A549 (cell line): ENCODE measurements at places on chromosomes 6 and 20. TPM values are rescaled to one million over a fixed set of nuclear protein-coding genes. Genes with fewer than 3 reads are reported as not detected.
A peak's percentile ranks its signal among the peaks of the same experiment; 100 is the strongest.

GRCh38 chr20:61567204-61567603 lies 315.1 kb downstream of the CDH4 start:
- no peak for DNase-seq

DNA sequence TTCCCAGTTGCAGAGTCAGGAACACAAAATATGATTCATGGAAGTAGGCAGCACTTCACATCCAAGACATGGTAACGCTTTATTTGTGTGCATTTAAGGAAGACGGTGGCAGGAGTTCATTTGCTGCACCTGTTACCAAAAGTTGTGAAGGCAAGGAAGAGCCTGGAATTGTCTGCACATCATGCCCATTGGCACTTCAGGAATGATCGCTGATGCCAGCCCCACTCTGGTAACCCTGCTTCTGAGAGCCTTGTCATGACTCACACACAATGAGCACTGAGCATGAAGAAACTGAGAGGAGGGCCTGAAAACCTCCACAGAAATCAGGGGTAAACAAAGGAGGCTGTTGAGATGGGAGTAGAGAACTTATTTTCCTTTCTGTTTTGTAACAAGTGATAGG lies 181.1 kb downstream of the RPS12 start:
- no peak for DNase-seq

- DNase-seq, result no peak
Observed at GRCh38 chr20:35300469-35301262, 8.4 kb upstream of the FAM83C start.

- DNase-seq, result no peak
Observed at GRCh38 chr6:4790158-4790899, 14.1 kb downstream of the CDYL start.

DNA sequence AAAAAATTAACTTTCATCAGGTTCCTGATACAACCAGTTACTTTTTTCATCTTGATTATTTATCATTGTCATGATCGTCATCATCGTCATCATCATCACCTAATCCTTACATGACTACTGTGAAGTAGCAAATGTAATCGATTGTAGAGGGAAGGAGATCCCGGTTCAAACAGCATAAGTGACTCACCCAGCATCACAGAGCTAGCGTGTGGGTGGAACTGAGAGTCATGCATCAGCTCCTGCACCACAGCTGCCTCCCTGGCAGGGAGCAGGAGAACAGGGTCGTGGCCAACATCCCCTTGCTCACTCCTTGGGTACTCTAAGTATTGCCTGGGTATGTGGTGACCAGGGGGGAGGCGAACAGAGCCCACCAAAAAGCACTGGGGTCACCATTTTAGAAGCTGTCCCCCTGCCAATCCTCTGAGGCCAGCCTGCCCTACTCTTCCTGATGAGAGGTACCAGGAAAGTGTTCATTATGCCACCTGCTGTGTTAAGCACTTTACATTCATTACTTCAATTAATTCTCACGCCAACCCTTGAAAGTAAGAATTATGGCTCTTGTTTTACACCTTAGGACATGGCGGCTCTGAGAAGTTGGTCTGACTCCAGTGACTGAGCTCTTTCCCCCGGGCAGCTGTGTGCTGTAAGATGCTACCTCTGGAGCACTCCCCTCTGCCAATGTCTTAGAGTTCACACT lies 425.2 kb downstream of the CD83 start:
- DNase-seq, result no peak

- DNase-seq, result no peak
Observed at GRCh38 chr20:41861772-41862422, 243.7 kb upstream of the CHD6 start.

- DNase-seq, result no peak
Observed at GRCh38 chr20:64106435-64106961, 867 bp downstream of the NPBWR2 start.

GRCh38 chr6:34586327-34587040 lies 30.4 kb upstream of the SPDEF start:
- no peak for DNase-seq

- DNase-seq, result no peak
Observed at GRCh38 chr6:46029602-46030001, 13.9 kb upstream of the CLIC5 start.

GRCh38 chr6:75643173-75643572 lies 41.5 kb downstream of the SENP6 start:
- DNase-seq, result no peak

DNA sequence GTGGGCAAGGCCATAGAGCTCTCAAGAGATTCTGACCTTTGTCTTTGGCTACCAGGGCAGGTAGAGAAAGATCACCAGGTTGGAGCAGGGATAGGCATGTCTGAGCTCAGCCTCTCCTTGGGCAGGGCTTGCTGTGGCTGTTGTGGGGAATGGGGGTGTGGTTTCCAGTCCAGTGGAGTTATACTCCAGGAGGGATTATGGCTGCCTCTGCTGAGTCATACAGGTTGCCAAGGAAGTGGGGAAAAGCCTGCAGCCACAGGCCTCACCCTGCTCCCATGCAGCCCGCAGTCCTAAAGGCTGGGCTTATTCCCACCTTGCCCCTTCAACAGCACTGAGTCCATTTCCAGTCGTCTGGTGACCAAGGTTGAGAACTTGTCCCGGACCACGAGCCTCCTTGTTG lies 21.9 kb downstream of the MEP1A start:
- no peak for DNase-seq

DNA sequence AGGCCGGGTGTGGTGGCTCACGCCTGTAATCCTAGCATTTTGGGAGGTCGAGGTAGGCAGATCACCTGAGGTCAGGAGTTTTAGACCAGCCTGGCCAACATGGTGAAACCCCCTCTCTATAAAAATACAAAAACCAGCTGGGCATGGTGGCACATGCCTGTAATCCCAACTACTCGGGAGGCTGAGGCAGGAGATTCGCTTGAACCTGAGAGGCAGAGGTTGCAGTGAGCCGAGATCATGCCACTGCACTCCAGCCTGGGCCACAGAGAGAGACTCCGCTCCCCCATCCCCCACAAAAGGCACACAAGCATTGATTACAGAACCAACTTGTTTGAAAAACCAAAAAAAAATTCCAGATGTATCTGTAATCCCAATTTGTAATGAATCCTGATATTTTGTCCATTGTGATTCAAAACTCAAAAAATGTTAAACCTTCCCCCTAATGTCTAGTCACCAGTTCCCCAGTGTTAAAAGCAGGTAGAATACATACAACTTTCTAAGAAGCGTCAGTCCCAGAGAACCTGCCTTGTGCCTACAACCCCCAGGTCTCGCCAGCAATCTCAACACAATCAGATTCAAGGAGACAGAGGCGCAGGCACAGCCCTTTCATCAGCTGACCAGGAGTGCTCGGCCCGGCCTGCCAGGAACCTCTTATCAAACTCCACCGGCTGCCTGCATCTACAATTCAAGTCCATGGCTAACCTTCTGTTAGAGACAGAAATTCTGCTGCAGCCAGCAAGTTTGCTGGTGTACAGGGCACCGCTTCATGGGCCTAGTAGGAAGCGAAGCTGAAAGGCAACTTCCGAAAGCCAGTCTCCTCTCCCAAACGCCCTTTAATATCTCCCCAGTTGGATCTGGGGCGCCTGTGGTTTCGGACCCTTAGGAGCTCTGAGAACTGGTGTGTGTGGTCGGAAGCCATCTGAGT lies 2.1 kb downstream of the EZR start:
- no peak for DNase-seq

- DNase-seq, result no peak
Observed at GRCh38 chr6:32906539-32906938, 34.3 kb downstream of the HLA-DMB start.

GRCh38 chr20:62739067-62739466 lies 30.4 kb downstream of the NTSR1 start:
- no peak for DNase-seq

GRCh38 chr20:40986774-40987173 lies 41.8 kb upstream of the TOP1 start:
- DNase-seq, result no peak

DNA sequence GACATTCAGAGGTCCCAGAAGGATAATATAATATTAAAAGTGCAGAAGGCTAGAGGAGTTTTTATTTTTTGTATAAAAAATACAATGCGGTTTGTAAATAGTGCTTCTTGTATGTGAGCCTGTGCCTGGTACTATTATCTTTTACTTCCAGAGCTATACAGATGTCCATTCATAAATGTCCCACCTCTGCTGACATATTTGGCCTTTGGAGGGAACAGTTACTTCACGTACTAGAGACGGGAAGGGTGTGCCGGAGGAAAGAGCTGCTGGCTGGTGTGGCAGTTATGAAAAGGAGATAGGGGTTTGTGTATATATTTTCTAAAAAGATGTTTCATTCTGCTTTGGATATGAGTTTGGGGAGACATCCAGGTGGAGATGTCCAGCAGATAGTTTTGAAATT lies 8.8 kb downstream of the CD109 start:
- no peak for DNase-seq

- no peak for DNase-seq
Observed at GRCh38 chr20:60007464-60007863, 49.2 kb downstream of the CDH26 start.

GRCh38 chr6:73732845-73733675 lies 37.1 kb downstream of the CD109 start:
- DNase-seq, result peak; percentile 25

DNA sequence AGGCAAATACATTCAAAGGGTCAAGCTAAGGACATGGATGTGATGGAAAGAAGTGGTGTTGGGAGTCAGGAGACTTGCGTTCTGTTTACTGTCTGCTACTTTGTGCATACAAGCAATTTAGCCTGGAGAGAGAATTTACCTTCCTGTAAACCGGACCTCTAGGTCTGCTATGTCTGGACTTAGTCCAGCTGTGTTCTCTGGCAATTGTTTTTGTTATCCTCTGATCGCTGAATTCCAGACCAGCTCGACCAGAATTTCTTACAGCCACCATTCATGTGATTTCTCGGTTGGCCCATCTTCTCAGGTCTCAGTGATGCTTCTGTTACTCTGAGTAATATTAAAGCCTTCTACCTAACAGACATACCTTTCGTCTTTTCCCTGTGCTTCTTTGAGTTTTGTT lies 75.2 kb downstream of the LRRC1 start:
- DNase-seq, result no peak

GRCh38 chr20:44023515-44024371 lies 109.1 kb downstream of the TOX2 start:
- DNase-seq, result no peak

DNA sequence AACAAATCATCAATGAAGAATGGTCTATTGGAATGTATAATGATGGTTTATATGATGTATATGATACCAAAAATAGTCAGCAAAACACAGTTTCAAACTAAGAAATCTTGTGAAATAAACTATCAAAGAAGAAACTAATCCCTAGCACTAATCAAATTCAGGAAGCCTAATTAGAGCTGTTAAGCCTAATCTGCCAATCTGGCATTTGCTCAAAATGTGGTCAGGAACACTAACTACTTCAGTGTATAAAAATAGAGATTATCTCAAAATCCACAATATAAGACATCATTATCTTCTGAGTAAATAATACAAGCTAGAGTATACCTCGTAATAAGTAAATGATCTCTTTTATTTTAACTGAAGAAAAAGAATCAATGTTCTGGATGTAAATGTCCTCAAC lies 12.8 kb upstream of the AKAP7 start:
- no peak for DNase-seq

- DNase-seq, result no peak
Observed at GRCh38 chr20:50838707-50839385, 44.0 kb downstream of the BCAS4 start.

DNA sequence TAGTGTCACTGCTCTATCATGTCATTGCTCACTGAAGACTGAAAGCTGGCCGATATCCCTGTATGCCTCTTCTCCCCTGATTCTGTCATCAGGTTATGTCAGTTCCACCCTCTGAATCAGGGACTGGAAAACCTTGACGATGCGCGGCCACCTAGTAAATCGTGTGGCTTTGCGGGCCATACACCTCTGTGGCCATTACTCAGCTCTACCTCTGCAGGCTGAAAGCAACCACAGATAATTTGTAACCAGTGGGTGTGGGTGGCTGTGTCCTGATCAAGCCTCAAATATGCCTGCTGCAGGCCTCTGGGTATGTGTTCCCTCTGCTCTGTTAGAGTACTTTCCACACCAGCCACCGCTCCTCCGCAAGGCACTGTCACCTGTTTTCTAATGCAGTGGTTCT lies 105.2 kb downstream of the GMPR start:
- no peak for DNase-seq

DNA sequence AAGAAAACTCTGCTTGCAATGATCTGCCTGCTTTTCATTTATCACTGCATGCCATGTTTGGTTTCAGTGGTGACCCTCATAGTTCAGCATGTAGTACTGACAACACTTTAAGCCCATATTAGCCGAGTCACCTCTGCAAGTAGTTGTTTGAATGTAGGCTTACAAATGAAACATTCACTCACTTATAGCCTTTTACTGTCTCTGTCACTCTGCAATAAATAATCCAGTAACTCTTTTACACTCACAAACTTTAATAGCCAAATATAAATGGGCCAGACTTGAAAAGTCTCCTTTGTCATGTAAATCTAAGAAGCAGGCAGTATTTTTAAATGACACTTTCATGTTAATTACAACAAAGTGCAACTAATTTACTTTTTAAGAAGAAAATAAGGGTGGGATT lies 1460.0 kb upstream of the ADGRB3 start:
- DNase-seq, result no peak

DNA sequence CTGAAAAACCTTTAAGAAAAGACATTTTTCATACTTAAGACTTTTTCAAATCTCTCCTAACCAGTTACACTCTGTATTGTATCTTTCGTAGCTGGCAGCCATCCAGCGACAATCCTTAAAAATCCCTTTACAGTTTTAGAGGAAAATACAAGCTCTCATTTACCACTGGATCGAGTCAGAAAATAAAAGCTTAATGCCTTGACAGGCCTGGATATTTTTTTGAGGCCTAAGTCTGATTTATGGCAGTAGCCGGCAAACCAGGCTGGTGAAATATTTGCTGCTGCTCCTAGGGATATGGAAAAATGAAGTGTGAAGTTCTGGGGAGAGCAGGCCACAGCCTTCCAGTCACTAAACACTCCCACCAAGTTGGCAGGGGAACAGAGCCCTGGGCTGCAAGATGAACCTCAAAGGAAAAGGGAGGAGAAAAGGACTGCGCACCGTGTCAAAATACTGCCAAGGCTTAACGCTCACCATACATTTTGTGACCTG lies 213.0 kb upstream of the SUPT3H start:
- no peak for DNase-seq

DNA sequence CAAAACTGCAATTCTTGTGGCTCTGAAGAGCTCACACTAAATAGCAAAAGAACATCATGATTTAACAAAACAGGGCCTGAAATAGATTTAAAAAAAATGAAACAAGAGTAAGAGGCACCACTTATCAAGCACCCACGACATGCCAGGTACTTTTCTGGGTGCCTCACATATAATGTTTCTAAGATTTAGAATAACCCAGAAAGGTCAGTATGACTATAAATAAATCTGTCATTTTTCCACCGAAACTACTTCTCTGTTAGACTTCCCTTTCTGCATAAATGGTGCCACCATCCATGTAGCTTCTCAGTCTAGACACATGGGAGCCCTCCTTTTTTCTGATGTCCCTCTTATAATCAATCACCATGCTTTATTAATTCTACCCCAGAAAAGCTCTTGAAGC lies 652.4 kb upstream of the CHD6 start:
- no peak for DNase-seq

Gene FOXF2
- 12.3 to 12.4 TPM (median 12.3 TPM) in 3 replicates for polyA plus RNA-seq

Gene SLC17A1
- 0.51 to 0.79 TPM (median 0.57 TPM) in 3 replicates for polyA plus RNA-seq

Gene NANP
- 10.2 to 11.2 TPM (median 11.2 TPM) in 3 replicates for polyA plus RNA-seq

Gene BNIP5
- polyA plus RNA-seq, result not detected in 3 replicates

Gene LY6G6D
- not detected in 3 replicates for polyA plus RNA-seq

Gene SASH1
- polyA plus RNA-seq, result 2.1 to 2.5 TPM (median 2.4 TPM) in 3 replicates

Gene SMLR1
- 0.03 to 0.04 TPM in 2 of 3 replicates, not detected in the other for polyA plus RNA-seq

Gene RSPO3
- 119 to 128 TPM (median 120 TPM) in 3 replicates for polyA plus RNA-seq
